ENCODE measurements at places on chromosomes 3 and 15. TPM values are rescaled to one million over a fixed set of nuclear protein-coding genes. Genes with fewer than 3 reads are reported as not detected.

Gene NR1I2
- not detected for total RNA-seq

Gene SLC15A2
- under 0.01 TPM for total RNA-seq

Gene TRPM1
- total RNA-seq, result under 0.01 TPM

Gene COX5A
- total RNA-seq, result 82.1 TPM

Gene MAN2C1
- 131 TPM for total RNA-seq

Gene COL8A1
- total RNA-seq, result 98.6 TPM

Gene SYNPR
- not detected for total RNA-seq

Gene SCAANT1
- not detected for total RNA-seq

Gene HTR3E
- total RNA-seq, result not detected

Gene CPNE9
- total RNA-seq, result not detected

Gene CXCR6
- total RNA-seq, result not detected

Gene PPP1R2
- 255 TPM for total RNA-seq

Gene CCK
- not detected for total RNA-seq

Gene TXNRD3
- total RNA-seq, result 8.6 TPM

Gene SLC38A3
- under 0.01 TPM for total RNA-seq

Gene MOBP
- not detected for total RNA-seq

Gene IL17RC
- total RNA-seq, result 16.9 TPM

Gene CHRNA7
- 0.38 TPM for total RNA-seq

Gene ROPN1
- total RNA-seq, result not detected

Gene PRRT3
- 0.51 TPM for total RNA-seq

Gene NR2F2
- 33.5 TPM for total RNA-seq

Gene CELSR3
- 0.25 TPM for total RNA-seq

Gene EFCC1
- 2.7 TPM for total RNA-seq

Gene RIOX2
- 29.0 TPM for total RNA-seq

Gene TNIK
- 13.9 TPM for total RNA-seq

Gene ARPIN
- 10.7 TPM for total RNA-seq

Gene LMAN1L
- not detected for total RNA-seq

Gene ARL14
- not detected for total RNA-seq

Gene ISL2
- 0.90 TPM for total RNA-seq

Measured in dermis microvascular lymphatic vessel endothelial cell (primary cell).